ENCODE measurements at places on chromosomes 4 and X.

DNA sequence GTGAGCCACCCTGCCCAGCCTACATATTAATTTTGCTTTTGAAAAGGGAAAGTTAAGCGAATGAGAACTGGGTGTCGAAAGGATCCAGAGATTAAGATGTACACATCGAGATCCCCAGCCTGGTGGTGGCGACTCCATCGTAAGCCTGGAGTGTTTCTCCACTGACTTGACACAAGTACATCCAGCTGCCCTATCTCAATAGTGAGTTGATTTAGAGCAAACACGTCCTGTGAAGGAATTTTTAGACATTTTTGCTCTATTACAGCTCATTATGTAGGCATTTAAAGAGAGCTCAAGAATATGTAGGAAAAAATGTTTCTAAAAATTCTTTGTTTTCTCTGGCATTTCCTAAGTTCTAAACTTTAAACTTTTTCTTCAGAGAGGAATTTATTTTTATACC is 11.7 kb upstream of the CLDN34 start:
- no peak for DNase-seq

GRCh38 chr4:25792876-25793275 is 69.9 kb downstream of the SEL1L3 start:
- no peak for DNase-seq

GRCh38 chrX:118325453-118325852 is 20.5 kb upstream of the WDR44 start:
- peak; percentile 16 for DNase-seq

GRCh38 chr4:173332963-173333657 is 1.0 kb downstream of the HMGB2 start:
- no peak for DNase-seq

DNA sequence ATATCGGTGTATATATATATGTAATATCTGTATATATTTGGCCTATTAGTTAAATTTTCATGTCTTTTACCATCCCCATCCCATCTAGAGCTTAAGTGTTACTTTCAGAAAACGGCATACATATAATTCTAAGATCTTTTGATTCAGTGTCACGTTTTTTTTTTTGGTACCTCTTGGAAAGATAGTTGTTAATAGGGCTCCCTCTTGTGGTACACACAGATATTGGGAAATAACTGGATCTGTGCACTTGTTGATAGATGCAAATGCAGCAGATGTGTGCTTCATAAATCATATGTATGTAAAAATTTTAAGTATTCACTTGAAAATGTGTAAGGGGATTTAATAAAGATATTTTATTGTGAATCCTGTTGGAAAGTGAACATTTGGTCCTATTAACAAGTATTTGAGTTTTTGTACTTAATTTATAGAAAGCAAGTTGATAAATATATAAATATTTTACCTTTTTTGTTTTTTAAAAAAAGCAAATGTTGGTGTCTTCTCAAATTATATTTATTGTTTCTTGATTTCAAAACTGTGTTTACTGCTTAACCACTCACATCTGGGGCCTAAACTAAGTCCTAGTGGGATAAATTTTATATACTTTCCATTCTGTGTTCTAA is 74.7 kb downstream of the PAQR3 start:
- DNase-seq, result peak; percentile 32

DNA sequence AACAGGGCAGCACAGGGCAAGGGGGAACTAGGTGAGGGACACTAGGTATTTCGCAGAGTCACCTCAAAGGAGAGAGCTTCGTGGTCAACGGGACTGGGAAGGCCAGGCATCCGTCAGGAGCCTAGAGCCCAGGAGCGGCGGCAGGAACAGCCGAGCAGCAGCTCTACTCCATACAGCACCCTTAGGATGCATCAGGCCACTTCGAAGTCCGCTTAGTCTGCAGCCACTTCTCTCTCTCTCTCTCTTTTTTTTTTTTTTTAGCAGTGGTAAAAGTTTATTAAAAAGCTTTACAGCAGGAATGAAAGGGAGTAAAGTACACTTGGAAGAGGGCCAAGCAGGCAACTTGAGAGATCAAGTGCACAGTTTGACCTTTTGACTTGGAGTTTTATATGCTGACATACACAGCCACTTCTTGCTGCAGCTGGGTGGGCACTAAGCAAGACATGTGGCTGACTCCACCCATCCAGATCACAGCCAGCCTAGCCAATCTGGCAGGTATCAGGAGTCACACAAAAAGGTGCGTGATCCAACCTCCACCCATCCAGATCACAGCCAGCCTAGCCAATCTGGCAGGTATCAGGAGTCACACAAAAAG is 209.7 kb upstream of the RADX start:
- DNase-seq, result no peak

GRCh38 chrX:10008483-10009056 is 41.4 kb downstream of the CLDN34 start:
- no peak for DNase-seq

DNA sequence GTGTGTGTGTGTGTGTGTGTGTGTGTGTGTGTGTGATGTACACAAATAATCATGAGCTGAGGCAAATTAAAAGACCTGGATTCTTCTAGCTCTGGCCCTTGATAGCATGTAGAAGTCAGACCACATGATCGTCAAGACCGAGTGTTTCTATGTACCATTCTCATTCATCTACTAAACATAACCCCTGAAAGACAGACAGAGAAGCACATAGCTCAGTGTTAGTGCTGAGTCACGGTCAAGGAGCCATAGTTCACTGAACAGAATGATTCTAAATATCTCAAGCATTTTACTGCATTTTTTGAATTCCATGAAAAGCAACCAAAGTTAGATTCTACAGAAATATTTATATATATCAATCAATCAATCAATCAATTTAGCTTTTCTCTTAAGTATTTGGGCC is 412.3 kb upstream of the CXorf51A start:
- DNase-seq, result no peak

Measured in GM10248 (cell line).